Activated naive CD4-positive, alpha-beta T cell treated with anti-CD3 and anti-CD28 coated beads, Interleukin-2, amount 10 ng/mL, durations not matched to agents 5 hours and 36 hours (primary cell): ENCODE measurements at places on chromosomes 13 and 19. TPM values are rescaled to one million over a fixed set of nuclear protein-coding genes. Genes with fewer than 3 reads are reported as not detected.

The F7 gene
- total RNA-seq = not detected

The TNFSF13B gene
- total RNA-seq = 16.6 TPM

The PRR19 gene
- 0.39 TPM for total RNA-seq

The STAP2 gene
- total RNA-seq = 11.3 TPM

The ZNF763 gene
- total RNA-seq = 2.7 TPM

The C3 gene
- not detected for total RNA-seq

The DAND5 gene
- 0.24 TPM for total RNA-seq
